ENCODE measurements at places on chromosomes 5 and 9. TPM values are rescaled to one million over a fixed set of nuclear protein-coding genes. Genes with fewer than 3 reads are reported as not detected.

The MAP1B gene
- total RNA-seq: 94.9 TPM

DNA sequence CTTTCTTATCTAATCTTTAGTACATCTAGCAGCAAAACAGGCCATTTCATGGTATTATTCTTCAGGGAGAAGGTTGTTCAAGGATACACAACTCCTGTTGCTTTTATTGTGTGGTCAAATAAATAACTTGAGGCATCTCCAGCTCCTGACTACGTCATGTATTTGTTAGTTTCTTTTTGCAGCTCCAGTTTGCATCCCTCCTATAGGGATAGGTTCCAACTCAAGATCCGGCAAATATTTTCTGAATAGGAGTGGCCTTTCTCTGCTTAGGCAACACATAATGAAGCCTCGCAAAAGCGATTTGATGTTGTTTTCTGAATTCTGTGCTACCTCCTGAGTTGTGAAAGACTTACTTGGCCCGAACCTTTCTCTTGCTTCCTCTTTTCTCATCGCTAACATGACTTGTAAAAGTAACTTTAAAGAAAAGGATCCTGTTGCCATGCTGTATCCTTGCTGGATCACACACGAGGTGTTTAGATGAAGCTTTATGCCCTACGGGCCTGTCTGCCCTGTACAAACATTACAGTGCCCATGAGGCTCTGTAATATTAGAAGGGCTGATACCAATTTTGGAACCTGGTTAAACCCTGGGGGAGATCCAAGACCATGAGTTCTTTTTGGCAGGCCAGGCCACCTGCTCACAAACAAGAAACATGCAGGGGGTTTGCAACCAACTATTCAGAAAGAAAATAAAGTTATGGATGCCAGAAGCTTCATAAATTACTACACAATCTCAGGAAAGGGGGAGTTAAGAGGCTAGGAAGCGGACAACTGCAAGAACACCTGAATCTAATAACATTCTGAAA lies 149.8 kb upstream of the FGF10 start:
- H3K36me3 ChIP-seq: no peaks in the 10 kb centered on the region
- no peaks in the 10 kb centered on the region for H3K27me3 ChIP-seq
- no peaks in the 10 kb centered on the region for H3K4me1 ChIP-seq
- no peak for DNase-seq
- H3K4me3 ChIP-seq: no peak overlapping the region

- no peaks in the 10 kb centered on the region for H3K36me3 ChIP-seq
- no peak overlapping the region for H3K27ac ChIP-seq
- no peak overlapping the region for H3K4me3 ChIP-seq
- DNase-seq: no peak
- H3K27me3 ChIP-seq: no peaks in the 10 kb centered on the region
Observed at GRCh38 chr5:141725891-141726290, 43.9 kb upstream of the ARAP3 start.

The MYOT gene
- total RNA-seq: 0.81 TPM

GRCh38 chr5:82560969-82561368 lies 282.8 kb upstream of the RPS23 start:
- H3K4me1 ChIP-seq: peaks cover 5% of the 10 kb centered on the region
- no peak for DNase-seq
- H3K36me3 ChIP-seq: no peaks in the 10 kb centered on the region
- H3K27ac ChIP-seq: no peak overlapping the region
- no peaks in the 10 kb centered on the region for H3K27me3 ChIP-seq
- H3K4me3 ChIP-seq: no peak overlapping the region

- no peaks in the 10 kb centered on the region for H3K36me3 ChIP-seq
- no peaks in the 10 kb centered on the region for H3K4me1 ChIP-seq
- DNase-seq: peak; percentile 79
- no peaks in the 10 kb centered on the region for H3K27me3 ChIP-seq
Observed at GRCh38 chr9:38088006-38088925, 19.2 kb upstream of the SHB start.

The XRCC4 gene
- total RNA-seq: 11.6 TPM

The LEAP2 gene
- 4.8 TPM for total RNA-seq

DNA sequence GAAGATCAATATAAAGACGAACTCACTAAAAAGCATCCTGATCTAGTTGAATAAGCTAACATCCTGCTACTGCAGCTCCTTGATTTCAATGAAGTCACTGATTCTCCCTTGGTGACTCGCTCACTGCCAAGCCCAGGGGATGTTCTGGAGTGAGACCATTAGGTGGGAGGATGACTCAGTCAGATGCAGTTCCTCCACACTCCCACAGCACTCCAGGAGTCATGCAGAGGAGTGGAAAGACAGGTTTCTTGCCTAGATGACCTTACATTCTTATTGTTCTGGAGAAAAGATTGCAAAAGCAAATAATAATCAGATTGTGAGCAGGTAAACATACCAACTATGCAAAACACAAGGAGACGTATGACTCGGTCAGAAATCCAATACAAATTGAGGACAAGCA lies 15.3 kb downstream of the GCNT4 start:
- DNase-seq: peak; percentile 20
- no peak overlapping the region for H3K4me3 ChIP-seq
- no peaks in the 10 kb centered on the region for H3K36me3 ChIP-seq
- no peaks in the 10 kb centered on the region for H3K4me1 ChIP-seq

DNA sequence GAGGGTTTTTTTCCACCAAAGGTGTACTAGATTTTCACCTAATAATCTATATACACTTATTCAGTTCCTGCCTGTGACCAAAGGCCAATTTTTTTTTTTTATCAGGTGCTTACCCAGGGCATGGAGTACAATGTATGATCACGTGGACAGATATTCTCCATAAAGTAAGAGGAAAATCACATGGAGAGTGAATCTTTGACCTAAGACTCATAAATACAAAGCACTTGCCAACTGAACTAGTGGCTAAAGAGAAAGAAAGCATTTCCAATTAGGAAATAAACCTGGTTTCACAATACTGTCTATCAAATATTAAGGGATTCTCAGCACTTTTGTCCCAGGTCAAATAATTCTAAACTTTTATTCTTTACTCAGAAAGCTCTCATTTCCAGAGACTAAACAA lies 33.0 kb upstream of the CEP120 start:
- no peaks in the 10 kb centered on the region for H3K27me3 ChIP-seq
- H3K36me3 ChIP-seq: no peaks in the 10 kb centered on the region
- no peak overlapping the region for H3K4me3 ChIP-seq
- no peak for DNase-seq
- H3K4me1 ChIP-seq: no peaks in the 10 kb centered on the region

The PDZD2 gene
- total RNA-seq: 4.5 TPM

- no peak for DNase-seq
- H3K4me1 ChIP-seq: no peaks in the 10 kb centered on the region
- no peak overlapping the region for H3K4me3 ChIP-seq
- no peak overlapping the region for H3K27ac ChIP-seq
Observed at GRCh38 chr5:40672425-40672824, 7.3 kb upstream of the PTGER4 start.

DNA sequence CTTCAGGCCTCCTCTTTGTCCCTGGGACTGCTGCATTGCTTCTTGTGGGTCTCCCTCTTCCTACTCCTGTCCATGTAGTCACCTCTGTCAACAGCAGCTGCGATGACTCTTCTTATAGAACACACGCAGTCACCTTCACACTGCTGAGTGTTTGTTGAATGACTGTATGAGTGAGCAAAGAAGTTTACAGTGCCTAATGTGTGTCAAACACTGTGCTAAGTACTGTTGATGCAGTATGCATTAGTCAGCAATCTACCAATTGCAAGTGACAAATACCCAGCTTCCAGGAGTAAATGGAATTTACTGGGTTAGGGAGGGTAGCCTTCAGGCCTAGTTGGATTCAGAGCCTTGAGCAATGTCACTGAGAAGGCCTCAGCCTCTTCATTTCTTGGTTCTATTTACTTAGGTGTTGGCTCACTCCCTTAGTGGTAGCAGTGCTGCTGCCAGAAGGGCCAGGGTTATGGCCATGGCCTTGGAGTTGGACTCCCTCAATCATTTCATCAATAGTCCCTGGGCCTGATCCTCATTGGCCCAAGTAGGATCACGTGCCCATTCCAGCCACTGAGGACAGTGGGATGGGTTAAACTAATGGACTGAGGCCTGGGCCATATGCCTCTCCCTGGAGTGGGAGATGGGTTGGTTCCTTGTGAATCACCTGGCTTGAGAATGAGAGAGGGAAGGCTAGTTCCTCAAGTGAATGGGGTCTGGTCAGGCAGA lies 93.5 kb downstream of the RGS3 start:
- DNase-seq: no peak
- H3K27me3 ChIP-seq: no peaks in the 10 kb centered on the region
- H3K36me3 ChIP-seq: no peaks in the 10 kb centered on the region
- H3K4me1 ChIP-seq: peaks cover 14% of the 10 kb centered on the region

DNA sequence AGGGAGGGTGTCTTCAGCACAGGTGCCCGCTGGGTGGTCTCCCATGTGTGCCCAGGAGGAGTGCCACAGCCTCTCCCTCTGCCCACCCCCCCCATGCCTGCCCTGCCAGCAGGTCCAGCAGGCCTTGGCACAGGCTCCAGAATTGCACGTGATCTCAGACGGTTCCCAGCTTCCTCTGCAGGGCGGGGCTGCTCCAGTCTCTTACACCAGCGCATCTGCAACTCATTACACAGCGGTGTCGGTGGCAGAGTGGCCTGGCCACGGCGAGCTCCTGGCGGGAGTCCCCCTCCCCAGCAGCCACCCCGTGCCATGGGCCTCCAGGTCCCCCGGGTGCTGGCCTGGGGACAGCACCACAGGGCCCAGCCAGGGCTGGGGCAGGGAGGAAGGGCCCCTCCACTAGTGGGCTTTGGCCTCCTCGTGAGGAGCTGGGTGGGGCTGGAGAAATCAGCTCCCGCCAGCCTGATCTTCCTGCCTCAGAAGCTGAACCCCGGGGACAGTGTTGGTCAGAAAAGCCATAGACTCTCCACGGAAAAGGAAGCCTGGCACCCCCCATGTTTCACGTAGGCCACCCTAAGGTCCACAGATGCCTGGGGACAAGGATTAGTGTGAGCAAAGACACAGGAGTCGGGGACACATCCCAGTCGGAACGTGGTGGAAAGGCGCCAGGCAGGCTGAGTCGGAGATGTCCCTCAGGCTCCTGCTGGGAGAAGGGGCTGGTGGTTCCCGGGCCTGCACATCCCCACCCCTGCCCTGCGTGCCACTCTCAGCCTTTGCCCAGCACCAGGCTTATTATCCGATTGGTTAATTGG lies 40.2 kb downstream of the RXRA start:
- peaks cover 47% of the 10 kb centered on the region for H3K4me1 ChIP-seq
- H3K4me3 ChIP-seq: no peak overlapping the region
- peak; percentile 96 for DNase-seq
- H3K27ac ChIP-seq: peak overlapping the region; percentile 26
- H3K27me3 ChIP-seq: no peaks in the 10 kb centered on the region

All from thyroid gland (tissue), 4 donors.